Caudate nucleus (tissue), 63 donors: ENCODE measurements at places on chromosomes 3 and 15.

DNA sequence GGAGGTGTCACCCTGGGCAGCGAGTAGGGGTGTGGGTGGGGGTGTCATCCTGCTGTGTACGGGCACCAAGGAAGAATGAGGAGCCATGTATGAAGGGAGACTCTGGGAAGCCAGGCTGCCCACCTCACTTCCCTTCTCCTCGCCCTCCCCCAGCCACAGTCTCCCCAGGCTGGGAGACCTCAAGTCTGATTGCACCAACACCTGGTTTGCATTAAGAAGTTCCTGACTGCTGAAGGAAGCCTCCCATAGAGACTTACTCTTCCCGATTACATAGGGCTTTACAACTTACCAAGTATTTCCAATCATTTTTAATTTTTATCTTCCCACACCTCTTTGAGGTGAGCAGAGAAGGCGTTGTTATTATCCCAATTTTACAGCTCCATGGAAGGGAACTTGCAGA, 29.5 kb upstream of the SMAD3 start:
- no peak for DNase-seq

DNA sequence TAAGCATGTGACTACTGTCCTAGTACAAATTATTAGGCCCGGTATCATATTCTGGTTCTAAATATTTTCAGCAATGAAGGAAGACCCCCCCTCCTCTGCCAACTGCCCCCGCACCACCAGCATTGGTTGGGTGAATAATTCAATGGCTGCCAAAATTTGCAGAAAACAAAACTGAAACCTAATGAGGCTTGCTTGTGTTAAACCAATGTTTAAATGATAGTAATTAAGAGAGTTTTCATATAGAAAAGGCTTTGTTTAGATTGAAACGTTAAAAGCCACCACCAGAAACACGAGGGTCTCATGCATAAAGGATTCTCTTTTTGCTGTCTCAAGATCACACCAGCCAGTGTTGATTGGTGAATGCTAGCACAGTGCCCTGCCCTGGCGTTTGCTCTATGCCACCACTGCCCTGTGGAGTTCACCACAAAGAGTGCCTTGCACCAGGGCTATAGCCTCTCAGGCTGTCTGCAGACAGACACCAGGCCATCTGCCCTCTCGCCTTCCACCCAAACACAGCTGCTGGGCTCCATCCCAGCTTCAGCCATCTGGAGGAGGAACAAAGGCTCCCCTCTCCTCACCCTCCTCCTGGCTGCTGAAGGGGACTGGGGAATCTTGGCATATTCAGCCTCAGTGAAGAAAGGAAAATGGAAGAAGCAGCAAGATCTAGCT, 200.3 kb upstream of the PFN2 start:
- DNase-seq: peak; percentile 87

GRCh38 chr15:25468611-25469010, 29.8 kb upstream of the UBE3A start:
- DNase-seq: no peak

DNA sequence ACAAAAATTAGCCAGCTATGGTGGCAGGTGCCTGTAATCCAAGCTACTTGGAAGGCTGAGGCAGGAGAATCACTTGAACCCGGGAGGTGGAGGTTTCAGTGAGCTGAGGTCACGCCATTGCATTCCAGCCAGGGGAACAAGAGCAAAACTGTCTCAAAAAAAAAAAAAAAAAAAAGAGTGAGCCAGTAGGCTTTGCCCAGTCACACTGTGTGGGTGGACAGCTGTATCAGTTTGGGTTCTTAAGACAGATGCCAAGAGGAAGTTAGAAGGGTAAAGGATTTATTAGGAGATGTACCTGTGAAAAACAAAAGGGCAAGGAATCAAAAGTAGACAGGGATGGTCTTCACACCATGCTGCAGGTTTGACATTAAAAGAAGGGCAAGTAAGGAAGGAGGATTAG, 86.1 kb upstream of the CGNL1 start:
- no peak for DNase-seq

- DNase-seq: no peak
These were observed 1437.0 kb downstream of the OTOL1 start for GRCh38 chr3:162933656-162934055.

GRCh38 chr3:142104763-142105162, 44.6 kb downstream of the TFDP2 start:
- DNase-seq: no peak

DNA sequence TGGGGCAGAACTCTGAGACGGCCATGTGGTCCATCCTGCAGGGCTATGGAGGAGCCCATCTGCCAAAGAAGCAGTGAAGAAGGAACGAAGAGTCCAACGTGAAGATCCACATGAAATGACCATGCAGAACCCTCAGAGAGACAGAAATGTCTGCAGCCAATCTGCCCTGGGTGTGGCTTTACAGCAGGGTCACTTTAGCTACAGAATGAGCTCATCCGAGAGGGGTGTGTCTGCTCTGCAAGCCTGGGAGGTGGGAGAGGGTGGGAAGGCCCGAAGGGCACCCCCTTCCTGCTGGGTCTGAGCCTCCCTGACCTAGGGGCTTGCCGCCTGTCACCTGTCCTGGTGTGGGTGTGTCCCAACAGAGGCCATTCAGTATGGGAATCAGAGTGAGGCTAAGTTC, 176.3 kb downstream of the ATP10A start:
- no peak for DNase-seq

- no peak for DNase-seq
These were observed 1.1 kb downstream of the CCR4 start for GRCh38 chr3:32952369-32953077.

DNA sequence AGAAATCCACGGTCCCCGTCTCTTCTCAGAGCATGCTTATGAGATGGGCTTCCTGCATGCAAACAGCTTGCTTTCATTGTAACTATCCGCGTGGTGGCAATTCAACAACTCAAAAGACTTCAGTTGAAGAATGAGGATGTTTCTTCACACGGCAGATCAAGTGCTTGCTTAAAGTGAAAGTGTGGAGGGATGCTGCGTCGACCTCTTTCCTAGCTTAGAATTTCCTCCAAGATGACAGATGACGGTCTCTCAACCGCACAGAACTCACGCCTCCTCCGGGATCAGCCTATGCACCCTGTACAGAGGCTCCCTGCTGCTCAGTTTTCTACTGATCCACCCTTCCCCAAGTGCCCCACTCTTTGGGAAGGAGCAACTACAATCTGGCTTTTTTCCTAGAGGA, 47.8 kb downstream of the PCSK6 start:
- no peak for DNase-seq

GRCh38 chr3:159082519-159082918, 280.7 kb downstream of the MFSD1 start:
- DNase-seq: no peak

GRCh38 chr3:167814441-167814951, 79.0 kb downstream of the SERPINI1 start:
- peak; percentile 57 for DNase-seq

DNA sequence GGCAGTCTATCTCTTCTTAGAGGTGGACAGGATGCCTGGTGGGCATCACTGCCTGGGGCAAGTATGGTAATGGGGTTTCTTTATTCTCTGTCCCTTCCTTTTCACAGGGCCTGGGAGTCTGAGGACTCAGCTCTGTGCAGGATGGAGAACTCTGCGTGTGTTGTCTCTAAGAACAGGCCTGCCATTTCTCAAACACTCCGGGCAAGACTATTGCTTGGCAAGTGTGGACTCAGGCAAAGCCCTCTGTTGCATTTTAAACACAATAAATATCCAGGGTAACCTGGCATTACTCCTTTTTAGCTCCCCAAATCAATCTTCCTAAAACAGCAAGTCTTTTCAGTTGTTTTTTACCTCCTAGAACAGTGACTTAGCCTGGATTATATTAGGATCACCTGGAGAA, 185.1 kb upstream of the ROPN1 start:
- no peak for DNase-seq

DNA sequence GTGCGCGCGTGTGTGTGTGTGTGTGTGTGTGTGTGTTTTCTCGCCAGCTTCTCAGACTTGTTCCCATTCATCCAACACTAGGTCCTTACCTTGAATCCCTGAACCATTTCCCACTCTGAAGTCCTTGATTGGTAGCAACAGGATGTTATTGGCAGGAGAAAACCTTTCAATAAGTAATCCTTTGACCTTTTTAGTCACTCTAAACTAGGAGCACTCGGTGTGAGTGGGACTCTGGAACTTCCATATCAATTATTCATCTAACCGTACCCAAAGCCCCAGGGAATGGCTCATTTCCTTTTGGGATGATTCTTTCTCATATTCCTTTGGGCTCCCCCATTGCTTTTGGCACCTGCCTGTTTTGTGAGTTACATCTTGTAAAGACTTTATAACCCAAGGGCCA, 140.2 kb upstream of the SPRED1 start:
- no peak for DNase-seq

GRCh38 chr3:161510510-161511260, 14.1 kb downstream of the OTOL1 start:
- DNase-seq: no peak

DNA sequence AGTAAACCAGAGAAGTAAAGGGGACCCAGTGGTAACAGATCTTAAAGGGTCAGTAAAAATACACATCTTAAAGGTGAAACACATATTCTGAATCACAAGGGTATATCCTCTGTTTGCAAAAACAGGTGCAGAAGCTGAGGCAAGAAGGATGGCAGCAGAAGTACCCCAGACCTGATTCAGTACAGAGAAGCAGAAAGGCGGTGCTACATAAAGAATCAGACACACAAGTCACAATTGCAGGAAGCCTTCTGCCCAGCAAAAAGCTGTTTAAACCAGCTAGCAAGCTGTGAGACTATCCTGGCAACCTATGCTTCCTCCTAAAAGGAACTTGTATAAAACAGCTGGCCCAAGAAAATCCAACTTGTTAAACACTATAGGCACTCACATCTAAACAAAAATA, 49.4 kb downstream of the ZNF280D start:
- no peak for DNase-seq

DNA sequence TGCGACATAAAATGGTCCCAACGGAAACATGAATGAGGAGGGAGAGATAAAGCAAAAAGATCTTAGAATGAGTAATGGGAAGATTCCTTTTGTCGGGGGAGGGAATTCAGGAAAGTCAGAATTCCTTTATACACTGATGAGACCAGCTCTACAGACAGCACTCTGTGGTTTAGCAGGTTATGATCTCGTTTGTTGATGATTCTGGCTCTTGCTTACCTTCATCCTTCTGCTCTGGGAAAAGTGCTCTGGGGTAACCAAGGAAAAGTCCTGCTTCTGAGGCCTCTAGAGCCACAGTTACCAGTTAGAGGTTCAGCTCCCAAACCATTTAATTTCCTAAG, 150.7 kb upstream of the NR2E3 start:
- DNase-seq: no peak

- no peak for DNase-seq
These were observed 10.3 kb downstream of the ISL2 start for GRCh38 chr15:76346669-76347481.

- no peak for DNase-seq
These were observed 147.0 kb downstream of the MEIS2 start for GRCh38 chr15:36953346-36953745.

GRCh38 chr3:179410999-179411398, 40.3 kb downstream of the GNB4 start:
- no peak for DNase-seq

DNA sequence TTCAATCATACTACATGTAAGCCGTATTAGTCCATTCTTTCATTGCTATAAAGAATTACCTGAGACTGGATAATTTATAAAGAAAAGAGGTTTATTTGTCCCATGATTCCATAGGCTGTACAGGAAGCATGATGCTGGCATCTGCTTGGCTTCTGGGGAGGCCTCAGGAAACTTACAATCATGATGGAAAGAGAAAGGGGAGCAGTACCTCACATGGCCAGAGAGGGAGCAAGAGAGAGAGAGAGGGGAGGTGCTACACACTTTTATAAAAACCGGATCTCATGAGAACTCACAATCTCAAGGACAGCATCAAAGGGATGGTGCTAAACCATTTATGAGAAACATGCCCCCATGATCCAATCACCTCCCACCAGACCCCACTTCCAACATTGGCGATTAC, 14.3 kb upstream of the CLASP2 start:
- DNase-seq: no peak

GRCh38 chr3:95002438-95003046, 939.7 kb downstream of the NSUN3 start:
- DNase-seq: no peak

DNA sequence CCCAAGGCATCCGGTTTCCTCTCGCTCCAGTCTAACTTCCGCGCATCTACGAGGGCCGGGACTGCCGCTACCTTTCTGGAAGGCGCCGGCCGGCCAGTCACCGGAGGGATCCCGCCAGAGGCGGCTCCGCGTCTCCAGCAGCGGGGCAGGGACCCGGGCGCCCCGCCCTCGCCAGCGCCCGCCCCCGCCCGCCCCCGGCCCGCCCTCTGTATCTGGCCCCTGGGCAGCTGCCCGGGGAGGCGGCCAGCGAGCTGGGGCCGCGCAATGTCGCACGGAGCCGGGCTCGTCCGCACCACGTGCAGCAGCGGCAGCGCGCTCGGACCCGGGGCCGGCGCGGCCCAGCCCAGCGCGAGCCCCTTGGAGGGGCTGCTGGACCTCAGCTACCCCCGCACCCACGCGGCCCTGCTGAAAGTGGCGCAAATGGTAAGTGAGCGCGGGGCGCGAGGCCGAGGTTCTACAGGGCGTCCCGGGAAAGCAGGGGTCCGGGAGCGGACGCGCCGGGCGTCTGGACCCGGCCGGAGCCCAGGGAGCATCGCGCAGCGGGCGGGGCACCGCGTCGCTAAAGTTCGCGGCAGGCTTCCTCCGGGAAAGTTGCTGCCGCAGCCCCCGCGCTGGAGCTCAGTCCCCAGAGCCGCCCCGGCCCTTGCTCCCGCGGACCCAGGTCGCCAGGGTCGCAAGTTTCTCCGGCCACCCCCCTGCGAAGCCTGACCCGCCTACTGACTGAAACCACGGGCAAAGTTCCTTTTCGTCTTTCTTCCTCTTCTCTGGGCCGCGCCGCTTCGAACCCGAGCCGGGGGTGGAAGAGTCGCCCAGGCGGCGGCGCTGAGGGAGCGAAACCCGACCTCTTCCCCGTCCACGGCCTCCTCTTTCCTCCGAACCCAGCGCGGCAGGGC, at the start of gene CMTM7:
TSS of gene CMTM7 (plus strand) at position 211 of the 893 bp plus-strand sequence. CDS start at position 265, 54 bp downstream.
- DNase-seq: no peak

DNA sequence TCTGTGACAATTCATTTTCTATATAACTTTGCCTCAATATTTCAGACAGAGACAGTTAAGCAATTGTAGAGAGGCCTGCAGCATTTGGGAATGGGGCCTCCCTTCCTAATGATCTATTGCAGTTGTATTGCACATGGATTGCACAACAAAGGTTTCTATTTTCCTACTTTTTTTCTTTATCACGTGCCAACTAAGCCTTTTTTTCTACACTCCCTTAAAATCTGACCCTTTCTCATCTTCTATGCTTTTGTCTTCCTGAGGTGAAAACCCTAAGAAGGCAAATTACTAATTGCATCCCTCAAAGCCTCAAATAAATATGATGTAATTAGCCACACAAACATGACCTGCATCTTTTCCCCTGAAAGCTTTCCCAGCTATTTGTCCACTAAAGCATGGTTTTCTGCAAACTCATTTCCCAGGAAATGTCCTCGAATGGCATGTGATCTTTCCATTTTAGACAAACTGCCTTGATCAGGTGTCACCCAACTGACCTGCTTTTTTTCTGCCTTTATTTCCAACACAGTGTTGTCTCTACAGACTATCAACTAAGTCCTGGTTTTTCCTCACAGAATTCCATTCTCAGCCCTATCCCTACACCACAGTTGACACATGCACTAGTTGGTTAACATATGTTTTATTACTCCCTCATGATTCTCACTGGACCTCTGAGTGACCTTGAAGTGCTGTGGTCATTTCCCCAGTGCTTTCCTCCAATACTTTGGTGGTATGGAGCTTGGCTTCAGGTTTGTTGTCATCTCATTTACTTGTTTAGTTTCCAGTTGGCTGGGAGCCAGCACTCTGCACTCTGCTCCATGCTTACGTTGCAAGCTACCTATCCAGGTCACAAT, 31.9 kb upstream of the TSC22D2 start:
- DNase-seq: no peak
